Liver (tissue), 10 donors: ENCODE measurements at places on chromosomes 7 and 10.

DNA sequence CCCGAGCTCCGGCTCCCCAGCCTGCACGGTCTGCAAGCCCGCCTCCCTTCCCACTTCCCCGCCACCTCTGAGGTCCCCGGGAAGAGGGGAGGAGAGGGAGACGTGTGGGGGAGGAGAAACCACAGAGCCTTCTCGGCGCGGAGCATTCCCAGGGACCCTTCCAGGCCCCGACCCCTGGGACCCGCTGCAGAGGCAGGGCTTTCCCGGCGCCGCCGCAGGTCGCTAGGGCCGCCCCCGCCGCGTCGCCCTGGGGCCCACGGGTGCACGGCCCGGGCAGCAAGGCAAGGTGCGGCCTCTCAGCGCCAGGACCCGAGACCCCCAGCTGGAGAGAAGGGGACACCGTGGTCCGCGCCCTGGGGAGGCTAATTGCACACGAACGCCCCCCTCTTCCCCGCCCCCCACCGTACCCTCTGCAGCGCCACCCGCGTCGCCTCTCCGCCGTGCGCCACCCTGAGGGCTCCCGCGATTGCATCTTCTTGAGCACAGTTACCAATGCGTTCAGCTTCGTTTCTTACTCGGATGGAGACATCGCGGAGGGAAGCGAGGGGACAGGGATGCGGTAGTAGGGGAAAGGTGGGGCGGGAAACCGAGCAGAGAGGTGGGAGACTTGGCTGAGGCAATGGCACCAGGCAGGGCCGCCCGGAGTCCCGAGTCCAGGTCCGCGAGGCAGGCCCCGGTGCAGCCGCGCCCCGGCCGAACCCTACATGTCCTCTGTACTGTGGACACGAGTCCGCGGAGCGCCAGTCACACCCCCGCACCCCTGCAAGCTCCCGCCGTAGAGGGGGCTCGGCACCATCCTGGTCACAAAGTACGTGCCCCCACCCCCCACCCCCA lies 28.9 kb downstream of the SKIDA1 start:
- H3K36me3 ChIP-seq, result no peaks in the 10 kb centered on the region
- peaks cover 50% of the 10 kb centered on the region for H3K4me1 ChIP-seq
- H3K4me3 ChIP-seq, result peak overlapping the region; percentile 80
- peak; percentile 58 for DNase-seq
- peak overlapping the region; percentile 87 for H3K27ac ChIP-seq
- H3K27me3 ChIP-seq, result no peaks in the 10 kb centered on the region

- H3K4me1 ChIP-seq, result peaks cover 36% of the 10 kb centered on the region
- H3K36me3 ChIP-seq, result no peaks in the 10 kb centered on the region
- H3K27ac ChIP-seq, result no peak overlapping the region
- no peak overlapping the region for H3K4me3 ChIP-seq
- DNase-seq, result no peak
- H3K27me3 ChIP-seq, result no peaks in the 10 kb centered on the region
These were observed 1.8 kb upstream of the WAPL start for GRCh38 chr10:86523348-86523747.

DNA sequence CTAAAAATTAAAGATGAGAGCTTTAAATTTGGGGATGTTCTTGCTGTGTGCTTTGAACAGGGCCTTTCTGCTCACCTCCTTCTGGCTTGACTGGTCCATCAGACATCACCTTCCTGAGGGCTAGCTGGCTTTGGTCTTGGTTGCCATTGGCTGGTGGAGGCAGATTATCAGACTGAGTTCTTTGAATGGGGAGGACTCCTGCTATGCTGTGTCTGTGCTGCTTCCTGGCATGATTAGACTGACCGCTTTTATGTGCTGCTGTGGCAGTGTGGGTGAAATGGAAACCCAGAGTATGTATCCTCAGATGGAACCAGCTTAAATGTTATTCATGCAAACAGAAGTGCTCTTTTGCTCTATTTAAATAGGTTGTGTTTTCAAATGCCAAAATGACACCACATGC lies 341.6 kb downstream of the PCLO start:
- no peak overlapping the region for H3K4me3 ChIP-seq
- DNase-seq, result no peak
- H3K36me3 ChIP-seq, result no peaks in the 10 kb centered on the region
- H3K27me3 ChIP-seq, result no peaks in the 10 kb centered on the region
- no peak overlapping the region for H3K27ac ChIP-seq

GRCh38 chr10:124251317-124252065 lies 158.1 kb upstream of the CHST15 start:
- no peak for DNase-seq
- no peak overlapping the region for H3K27ac ChIP-seq
- no peaks in the 10 kb centered on the region for H3K36me3 ChIP-seq
- H3K4me3 ChIP-seq, result no peak overlapping the region
- no peaks in the 10 kb centered on the region for H3K27me3 ChIP-seq

DNA sequence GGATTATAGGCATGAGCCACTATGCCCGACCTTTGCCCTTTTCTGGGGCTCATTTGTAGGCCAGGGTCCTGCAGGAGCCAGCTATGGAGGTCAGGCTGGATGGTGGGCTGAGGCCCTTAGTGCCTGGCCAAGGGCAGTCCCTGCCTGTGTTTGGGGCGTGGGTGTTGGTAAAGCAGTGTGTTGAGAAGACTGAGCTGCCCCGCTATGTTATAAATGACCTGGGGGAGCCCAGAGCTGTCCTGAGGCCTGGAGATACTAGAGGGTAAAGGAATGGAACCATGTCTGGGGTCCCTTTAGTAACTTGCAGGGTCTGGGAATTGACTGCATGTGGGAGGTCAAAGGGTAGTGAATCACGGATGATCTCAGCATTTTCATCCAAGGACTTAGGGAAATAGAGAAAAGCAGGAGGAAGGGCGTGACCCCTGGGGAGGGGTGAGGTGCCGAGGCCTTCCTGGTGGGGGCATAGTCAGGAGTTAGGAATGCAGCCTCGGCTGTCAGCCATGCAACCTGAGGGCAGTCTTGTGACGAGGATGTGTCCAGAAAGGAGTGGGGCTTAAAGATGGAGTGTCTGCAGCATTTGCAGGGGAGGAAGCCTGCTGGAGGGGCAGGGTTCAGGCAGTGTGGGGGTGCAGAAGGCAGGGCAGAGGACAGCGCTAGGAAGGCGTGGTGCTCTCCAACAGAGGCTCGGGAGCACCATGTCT lies 31.5 kb downstream of the TMEM248 start:
- no peak for DNase-seq
- H3K27ac ChIP-seq, result no peak overlapping the region
- H3K4me1 ChIP-seq, result no peaks in the 10 kb centered on the region
- no peaks in the 10 kb centered on the region for H3K27me3 ChIP-seq
- no peak overlapping the region for H3K4me3 ChIP-seq

GRCh38 chr7:105678811-105679495 lies 97.7 kb upstream of the EFCAB10 start:
- peaks cover 24% of the 10 kb centered on the region for H3K4me1 ChIP-seq
- H3K36me3 ChIP-seq, result no peaks in the 10 kb centered on the region
- H3K27me3 ChIP-seq, result no peaks in the 10 kb centered on the region
- DNase-seq, result no peak
- H3K27ac ChIP-seq, result peak overlapping the region; percentile 71

GRCh38 chr7:39616138-39616537 lies 7.2 kb upstream of the RALA start:
- no peaks in the 10 kb centered on the region for H3K27me3 ChIP-seq
- H3K36me3 ChIP-seq, result no peaks in the 10 kb centered on the region
- no peak overlapping the region for H3K27ac ChIP-seq
- no peak for DNase-seq
- H3K4me1 ChIP-seq, result no peaks in the 10 kb centered on the region

GRCh38 chr10:123297175-123297574 lies 143.0 kb downstream of the BUB3 start:
- H3K36me3 ChIP-seq, result no peaks in the 10 kb centered on the region
- no peak for DNase-seq
- no peaks in the 10 kb centered on the region for H3K4me1 ChIP-seq
- no peaks in the 10 kb centered on the region for H3K27me3 ChIP-seq
- no peak overlapping the region for H3K4me3 ChIP-seq
- no peak overlapping the region for H3K27ac ChIP-seq

- no peaks in the 10 kb centered on the region for H3K27me3 ChIP-seq
- DNase-seq, result no peak
- no peak overlapping the region for H3K27ac ChIP-seq
- H3K4me3 ChIP-seq, result no peak overlapping the region
These were observed 27.8 kb upstream of the DMBT1 start for GRCh38 chr10:122532601-122533296.

DNA sequence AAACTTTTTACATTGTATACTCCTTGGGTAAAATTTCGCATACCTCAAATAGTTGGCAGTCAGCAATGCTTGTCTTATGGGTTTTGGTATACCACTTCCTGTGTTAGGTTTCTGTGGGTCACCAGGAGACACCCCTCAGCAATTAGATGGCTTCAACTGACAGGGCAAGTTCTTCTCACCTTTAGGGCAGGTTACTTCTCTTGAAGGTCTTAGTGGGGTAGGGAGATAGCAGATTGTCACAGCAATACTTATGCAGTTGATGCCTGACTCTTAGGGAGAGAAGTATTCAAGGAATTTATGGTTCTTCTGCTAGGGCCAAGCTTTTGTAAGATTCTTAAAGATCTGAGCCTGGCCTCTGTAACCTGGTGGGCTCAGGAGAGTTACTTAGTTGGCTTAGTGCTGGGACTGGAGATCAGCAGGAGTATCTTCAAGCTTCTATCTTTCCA lies 42.9 kb downstream of the MKLN1 start:
- no peaks in the 10 kb centered on the region for H3K27me3 ChIP-seq
- no peak overlapping the region for H3K27ac ChIP-seq
- H3K4me1 ChIP-seq, result peaks cover 4% of the 10 kb centered on the region
- H3K36me3 ChIP-seq, result no peaks in the 10 kb centered on the region
- DNase-seq, result no peak
- no peak overlapping the region for H3K4me3 ChIP-seq

DNA sequence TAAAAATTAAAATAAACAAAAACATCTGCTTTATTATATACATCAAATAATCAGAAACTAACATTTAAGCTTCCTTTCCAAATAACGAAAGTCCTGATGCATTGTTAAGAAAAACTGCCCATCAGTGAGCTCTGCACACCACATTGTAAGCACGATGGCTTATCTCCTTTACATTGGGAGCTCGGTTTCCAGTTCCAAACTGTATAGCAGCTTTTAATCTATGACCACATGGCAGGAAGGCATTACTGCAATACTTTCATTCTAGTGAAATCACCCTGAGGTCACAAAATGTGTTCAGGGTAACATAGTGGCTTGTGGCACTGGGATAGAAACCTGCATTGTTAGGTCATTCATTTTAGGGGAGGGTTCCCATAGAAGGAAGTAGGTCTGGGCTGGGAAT lies 146.3 kb downstream of the ZNF22 start:
- no peaks in the 10 kb centered on the region for H3K4me1 ChIP-seq
- no peaks in the 10 kb centered on the region for H3K27me3 ChIP-seq
- no peak overlapping the region for H3K27ac ChIP-seq

- no peaks in the 10 kb centered on the region for H3K36me3 ChIP-seq
- no peak overlapping the region for H3K27ac ChIP-seq
- no peaks in the 10 kb centered on the region for H3K27me3 ChIP-seq
- peaks cover 5% of the 10 kb centered on the region for H3K4me1 ChIP-seq
- peak; percentile 64 for DNase-seq
- H3K4me3 ChIP-seq, result no peak overlapping the region
These were observed 6.9 kb upstream of the BPGM start for GRCh38 chr7:134639683-134640279.

DNA sequence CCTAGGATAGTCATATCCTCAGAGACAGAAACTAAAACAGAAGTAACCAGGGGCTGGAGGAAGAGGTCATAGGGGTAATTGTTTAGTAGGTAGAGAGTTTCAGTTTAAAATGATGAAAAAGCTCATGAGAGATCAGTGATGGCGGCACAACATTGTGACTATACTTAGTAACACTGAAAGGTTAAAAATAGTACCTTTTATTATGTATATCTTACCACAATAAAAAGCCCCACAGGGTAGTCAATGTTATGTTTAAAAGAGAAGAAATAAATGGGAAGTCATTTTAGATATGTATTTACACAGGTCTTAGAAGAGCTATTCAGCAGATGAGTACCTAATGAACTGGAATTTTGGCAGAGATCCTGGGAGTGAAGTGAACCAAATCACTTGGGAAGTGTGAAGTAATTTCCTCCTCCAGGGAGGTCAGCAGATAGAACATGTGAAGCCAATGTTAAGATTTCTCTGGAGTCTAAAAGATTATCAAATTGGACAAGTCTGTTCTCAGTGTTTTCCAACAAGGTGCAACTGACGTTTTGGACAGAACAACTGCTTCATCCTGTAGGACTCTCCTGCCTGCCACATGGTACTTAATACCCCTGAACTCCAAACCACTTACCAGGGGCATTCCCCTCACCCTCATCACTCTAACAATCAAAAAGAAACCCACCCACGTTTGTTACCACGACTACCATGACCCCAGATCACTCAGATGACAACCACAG lies 6.4 kb downstream of the CDCA7L start:
- H3K27ac ChIP-seq, result no peak overlapping the region
- no peak overlapping the region for H3K4me3 ChIP-seq
- no peaks in the 10 kb centered on the region for H3K36me3 ChIP-seq
- no peaks in the 10 kb centered on the region for H3K27me3 ChIP-seq

- peak overlapping the region; percentile 88 for H3K4me3 ChIP-seq
- peaks cover 7% of the 10 kb centered on the region for H3K4me1 ChIP-seq
- peak overlapping the region; percentile 100 for H3K27ac ChIP-seq
- DNase-seq, result no peak
- H3K27me3 ChIP-seq, result no peaks in the 10 kb centered on the region
These were observed 664 bp downstream of the FMC1 start for GRCh38 chr7:139341776-139342226.

DNA sequence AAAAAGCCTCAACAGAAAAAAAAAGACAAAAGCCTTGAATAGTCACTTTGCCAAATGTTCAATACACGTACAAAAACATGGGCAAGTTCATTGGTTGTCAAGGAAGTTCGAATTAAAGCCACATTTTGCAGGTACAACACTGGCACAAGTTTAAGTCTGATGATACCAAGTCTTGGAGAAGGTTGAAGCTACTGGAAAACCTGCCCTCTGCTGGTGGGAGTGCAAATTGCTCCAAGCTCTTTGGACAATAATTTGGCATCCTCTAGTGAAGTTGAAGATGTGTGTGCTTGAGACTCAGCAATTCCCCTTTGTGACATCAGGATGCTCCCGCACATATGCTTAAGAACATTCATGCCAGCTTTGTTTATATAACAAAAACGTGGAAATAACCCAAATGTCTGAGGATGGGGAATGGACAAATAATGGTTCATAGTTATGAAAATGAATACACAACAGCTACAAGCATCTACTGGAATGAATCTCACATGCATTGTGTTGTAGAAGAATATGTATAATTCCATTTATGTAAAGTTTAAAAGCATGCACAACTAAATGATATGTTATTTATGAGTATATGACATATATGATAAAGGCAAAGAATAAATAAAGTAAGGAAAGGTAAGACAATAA lies 120.0 kb upstream of the PLPP4 start:
- H3K27me3 ChIP-seq, result no peaks in the 10 kb centered on the region
- no peak overlapping the region for H3K27ac ChIP-seq
- H3K36me3 ChIP-seq, result no peaks in the 10 kb centered on the region

- H3K36me3 ChIP-seq, result peaks cover 13% of the 10 kb centered on the region
- H3K4me1 ChIP-seq, result no peaks in the 10 kb centered on the region
- no peak overlapping the region for H3K27ac ChIP-seq
- DNase-seq, result no peak
- no peak overlapping the region for H3K4me3 ChIP-seq
These were observed 175.7 kb downstream of the GFRA1 start for GRCh38 chr10:116097239-116097784.
